ENCODE measurements at places on chromosomes 2 and 18. TPM values are rescaled to one million over a fixed set of nuclear protein-coding genes. Genes with fewer than 3 reads are reported as not detected.

DNA sequence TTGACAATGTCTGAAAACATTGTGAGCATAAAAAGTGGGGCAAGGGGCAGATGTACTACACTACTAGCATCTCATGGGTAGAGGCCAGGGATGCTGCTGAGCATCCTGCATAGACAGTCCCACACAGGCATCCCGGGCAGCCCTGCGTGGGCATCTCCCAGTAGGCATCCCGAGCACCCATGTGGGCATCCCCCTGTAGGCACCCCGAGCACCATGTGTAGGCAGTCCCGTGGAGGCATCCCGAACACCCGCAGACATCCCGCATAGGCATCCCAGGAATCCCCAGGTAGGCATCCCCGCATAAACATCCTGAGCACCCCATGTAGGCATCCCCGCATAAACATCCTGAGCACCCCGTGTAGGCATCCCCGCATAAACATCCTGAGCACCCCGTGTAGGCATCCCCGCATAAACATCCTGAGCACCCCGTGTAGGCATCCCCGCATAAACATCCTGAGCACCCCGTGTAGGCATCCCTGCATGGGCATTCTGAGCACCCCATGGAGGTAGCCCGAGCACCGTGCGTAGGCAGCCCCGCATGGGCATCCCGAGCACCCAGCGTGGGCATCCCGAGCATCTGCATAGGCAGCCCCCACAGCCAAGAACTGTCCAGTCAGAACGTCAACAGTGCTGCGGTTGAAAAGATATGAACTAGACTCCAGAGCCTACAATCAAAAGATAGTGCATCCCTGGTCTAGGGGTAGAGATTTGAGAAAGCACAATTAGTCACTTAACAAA is 273.5 kb downstream of the NBAS start:
- H3K36me3 ChIP-seq = peaks cover 19% of the 10 kb centered on the region
- no peak overlapping the region for H3K27ac ChIP-seq
- DNase-seq = no peak
- no peaks in the 10 kb centered on the region for H3K4me1 ChIP-seq
- no peak overlapping the region for H3K4me3 ChIP-seq

DNA sequence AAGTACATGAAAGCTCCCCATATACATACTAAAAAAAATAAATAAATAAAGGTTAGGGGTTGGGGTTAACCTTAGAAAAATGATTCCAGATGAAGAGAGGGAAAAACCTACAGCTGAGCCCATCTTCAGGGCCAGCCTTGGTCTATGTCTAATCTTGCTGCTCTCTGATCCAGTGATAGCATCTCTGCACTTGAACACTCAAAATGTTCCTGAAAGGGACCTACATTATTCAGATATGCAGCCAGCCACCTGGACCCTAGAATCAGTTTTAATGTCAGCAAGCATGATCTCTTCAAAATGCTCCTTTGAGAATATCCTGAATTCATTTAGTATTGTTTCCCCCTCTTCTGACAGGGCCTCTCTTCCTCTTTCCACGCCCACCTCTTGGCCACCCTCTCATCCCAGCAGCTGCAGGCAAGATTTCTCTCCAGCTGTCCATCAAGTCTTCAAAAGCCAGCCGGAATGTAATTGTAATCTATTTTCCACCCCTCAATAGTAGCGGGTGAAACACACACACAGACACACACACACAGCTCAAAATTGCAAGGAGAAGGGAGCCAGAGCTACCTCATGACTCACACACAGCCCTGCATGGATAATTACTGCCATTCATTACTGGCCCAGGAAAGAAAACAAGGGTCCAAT is 135.5 kb downstream of the MYO3B start:
- H3K27ac ChIP-seq = peak overlapping the region; percentile 80
- no peaks in the 10 kb centered on the region for H3K36me3 ChIP-seq
- DNase-seq = no peak
- H3K4me3 ChIP-seq = no peak overlapping the region

DNA sequence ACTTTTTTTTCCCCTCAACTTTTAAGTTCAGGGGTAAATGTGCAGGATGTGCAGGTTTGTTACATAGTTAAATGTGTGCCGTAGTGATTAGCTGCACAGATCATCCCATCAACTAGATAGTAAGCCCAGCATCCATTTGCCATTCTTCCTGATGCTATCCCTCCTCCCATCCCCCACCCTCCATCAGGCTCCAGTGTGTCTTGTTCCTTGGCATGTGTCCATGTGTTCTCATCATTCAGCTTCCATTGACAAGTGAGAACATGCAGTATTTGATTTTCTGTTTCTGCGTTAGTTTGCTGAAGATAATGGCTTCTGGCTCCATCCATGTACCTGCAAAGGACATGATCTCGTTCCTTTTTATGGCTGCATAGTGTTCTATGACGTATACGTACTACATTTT is 47.2 kb upstream of the STON1 start:
- DNase-seq = no peak
- peaks cover 89% of the 10 kb centered on the region for H3K36me3 ChIP-seq
- H3K4me3 ChIP-seq = no peak overlapping the region
- H3K27me3 ChIP-seq = no peaks in the 10 kb centered on the region
- H3K27ac ChIP-seq = no peak overlapping the region

GRCh38 chr2:6231166-6231565 is 539.0 kb downstream of the SOX11 start:
- no peaks in the 10 kb centered on the region for H3K27me3 ChIP-seq
- no peak overlapping the region for H3K27ac ChIP-seq
- no peaks in the 10 kb centered on the region for H3K36me3 ChIP-seq

DNA sequence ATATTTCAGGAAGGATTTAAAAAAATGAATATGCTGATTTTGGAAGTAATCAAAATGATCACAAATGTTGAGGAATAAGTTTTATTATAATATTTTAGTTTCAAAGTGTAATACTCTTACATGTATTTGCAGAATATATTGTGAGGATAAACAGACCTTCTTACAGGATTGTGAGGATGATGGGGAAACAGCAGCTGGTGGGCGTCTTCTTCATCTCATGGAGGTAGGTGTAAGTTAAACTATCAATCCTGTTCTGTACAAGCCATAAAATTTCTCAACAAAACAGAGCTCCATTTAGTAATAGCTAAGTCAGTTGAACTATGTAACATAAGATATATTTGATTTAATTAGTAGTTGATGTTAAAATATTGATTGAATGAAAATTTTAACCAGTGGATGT is 12.5 kb upstream of the HRH4 start:
- no peak overlapping the region for H3K27ac ChIP-seq
- H3K27me3 ChIP-seq = no peaks in the 10 kb centered on the region
- no peak overlapping the region for H3K4me3 ChIP-seq
- H3K4me1 ChIP-seq = no peaks in the 10 kb centered on the region

The SERPINB11 gene
- not detected for total RNA-seq

The FOSL2 gene
- 1.7 TPM for total RNA-seq

Data from endodermal cell (in vitro differentiated cells).